ENCODE measurements at places on chromosomes 7 and 10.

DNA sequence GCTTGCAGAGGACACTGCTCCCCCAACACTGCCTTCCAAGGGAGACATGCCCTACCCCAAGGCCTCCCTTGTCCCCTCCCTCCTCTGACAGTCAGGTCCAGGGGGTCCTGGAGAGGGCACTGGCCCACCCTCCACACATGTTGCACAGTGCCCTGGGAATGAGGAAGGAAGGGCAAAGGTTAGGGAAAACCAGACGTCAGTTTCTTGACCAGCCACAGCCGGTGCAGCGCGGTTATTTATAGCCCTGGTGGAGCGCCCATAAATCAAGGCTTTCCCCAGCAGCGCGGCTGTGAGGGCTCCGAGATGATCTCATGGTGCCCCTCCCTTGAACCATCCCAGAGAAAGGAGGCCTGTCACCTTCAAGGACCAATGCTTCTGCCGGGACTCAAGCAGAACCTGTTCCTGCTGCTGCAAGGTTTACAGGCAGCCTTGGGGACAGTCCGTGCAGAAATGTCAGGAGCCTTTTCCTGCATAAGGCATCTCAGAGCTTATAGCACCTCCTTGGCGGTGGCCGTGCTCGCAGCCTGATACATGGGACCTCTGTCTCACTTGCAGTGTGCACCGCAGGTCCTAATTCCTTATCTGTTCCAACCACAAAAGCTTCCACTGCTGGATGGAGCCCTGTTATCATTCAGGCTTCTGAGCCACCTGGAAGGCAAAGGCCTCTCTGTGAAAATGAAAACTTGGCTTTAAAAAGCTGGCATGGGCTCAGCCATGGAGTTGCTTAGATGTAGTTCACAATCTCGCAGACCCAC lies 127.3 kb downstream of the LHPP start:
- no peak for DNase-seq

DNA sequence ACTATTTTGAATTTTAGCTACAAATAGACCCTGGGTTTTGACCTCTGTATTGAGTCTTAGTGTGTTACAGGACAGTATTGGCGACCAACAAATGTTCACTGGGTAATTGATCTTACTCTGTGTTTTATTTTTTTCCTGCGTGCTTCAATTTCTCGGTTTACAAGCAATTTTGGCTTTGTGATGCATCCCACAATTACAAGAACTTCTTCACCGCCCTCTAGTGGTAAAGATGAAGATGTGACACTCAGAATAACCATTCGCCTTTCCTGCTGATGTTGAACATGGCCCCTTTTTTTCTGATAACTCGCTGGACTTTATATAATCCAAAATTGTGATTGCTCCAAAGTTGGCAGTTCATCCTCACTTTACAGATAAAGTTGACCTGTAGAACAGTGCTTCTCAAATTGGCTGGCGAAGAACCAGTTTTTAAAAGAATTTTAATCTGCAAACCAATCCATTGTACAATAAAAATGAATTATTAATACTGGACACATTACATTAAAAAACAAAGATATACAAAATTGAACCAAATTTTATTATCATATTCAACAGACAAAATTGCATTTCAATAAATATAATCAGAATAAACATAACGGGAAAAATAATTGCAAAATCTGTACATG lies 20.2 kb upstream of the SMC3 start:
- no peak for DNase-seq

GRCh38 chr10:122939856-122940543 lies 14.0 kb downstream of the C10orf88 start:
- no peak for DNase-seq

DNA sequence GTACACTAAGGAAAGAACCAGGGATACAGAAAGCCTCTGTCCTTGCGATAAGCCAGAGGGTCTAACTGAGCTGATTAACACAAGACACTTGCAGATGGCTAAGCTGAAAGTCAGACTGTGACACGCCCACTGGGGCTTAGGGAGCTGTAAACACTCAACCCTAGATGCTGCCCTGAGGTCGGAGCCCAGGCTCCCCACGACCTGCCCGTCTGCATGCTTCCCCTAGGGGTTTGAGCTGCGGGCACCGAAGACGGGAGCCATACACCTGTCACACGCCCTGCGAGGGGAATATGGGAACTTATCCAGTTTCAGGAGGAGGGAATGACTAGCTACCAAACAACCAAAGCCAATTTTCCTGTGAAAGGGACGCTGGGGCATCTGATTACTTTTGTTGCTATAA lies 96.0 kb downstream of the HTR5A start:
- no peak for DNase-seq

GRCh38 chr7:137820677-137821420 lies 25.9 kb downstream of the DGKI start:
- no peak for DNase-seq

Data from NCI-H2081 treated with DMSO at 0.1 percent for 48 hours (cell line).